ENCODE measurements at places on chromosomes 1 and 21.

DNA sequence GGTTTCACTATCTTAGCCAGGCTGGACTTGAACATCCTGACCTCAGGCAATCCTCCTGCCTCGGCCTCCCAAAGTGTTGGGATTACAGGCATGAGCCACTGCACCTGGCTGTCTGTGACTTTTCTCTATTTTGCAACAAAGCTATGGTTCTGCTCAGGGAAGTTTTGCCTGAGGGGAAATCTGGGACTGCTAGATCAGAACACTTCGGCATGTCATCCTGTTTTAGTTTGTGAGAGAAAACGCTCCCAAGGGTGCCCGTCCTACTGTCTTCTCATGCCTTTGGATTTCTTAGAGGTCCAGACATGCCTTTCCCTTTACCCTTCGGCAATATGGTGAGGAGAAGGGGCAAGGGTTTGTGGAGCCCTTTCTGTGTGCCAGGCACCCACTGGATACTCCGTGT is 5.6 kb upstream of the CORT start:
- DNase-seq, result no peak

DNA sequence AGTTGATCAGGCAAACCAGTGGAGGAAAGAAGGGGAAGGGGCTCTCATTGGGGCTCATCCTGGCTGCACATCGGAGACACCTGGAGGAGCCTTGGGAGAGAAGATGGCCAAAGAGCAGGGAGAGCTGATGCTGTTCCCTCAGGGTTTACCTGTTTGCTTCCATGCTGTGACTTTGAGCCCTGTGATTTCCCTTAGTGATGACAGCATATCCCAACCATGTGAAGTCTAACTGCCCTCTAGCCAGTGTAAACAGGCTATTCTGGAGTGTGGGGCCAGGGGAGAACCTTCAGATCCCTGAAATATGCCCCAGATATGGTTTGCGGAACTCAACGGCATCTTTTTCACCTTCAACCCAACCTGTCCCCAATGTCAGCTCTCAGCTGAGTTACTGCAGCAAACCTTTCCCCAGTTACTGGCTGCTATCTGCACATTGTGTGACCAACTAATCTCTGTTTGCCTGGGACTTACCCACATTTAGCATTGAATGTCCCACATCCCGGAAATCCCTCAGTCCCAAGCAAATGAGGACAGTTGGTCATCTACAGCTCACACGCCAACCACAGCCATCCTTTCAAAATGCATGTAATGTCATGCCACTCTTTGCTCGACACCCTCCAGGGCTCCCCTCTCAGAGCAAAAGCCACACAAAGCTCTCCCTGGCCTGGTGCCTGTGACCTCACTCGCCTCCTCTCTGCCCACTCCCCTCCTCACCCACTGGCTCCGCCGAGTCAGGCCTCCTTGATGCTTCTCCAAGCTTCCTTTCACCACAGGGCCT is 242.3 kb downstream of the KCNJ6 start:
- DNase-seq, result no peak

DNA sequence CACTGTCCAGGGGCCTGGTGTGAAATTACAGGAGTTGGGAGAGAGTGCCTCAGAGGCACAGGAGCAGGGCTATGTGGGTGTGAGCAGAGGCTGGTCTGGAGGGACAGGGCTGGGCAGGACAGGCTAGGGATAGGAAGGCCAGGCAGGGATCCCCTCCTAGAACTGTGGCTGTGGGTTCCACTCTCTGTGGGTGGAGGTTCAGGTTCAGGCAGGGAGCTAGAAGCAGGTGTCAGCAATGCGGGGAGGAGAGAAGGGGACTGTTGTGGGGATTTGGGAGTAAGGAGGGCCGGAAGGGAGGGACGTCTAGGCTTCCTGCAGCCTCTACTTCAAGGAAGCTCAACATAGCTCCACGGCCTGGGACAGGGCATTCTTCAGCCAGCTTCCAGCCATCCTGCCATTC is 8.3 kb upstream of the GPR61 start:
- no peak for DNase-seq

- DNase-seq, result no peak
Observed at GRCh38 chr1:38173848-38174247, 127.3 kb upstream of the POU3F1 start.

DNA sequence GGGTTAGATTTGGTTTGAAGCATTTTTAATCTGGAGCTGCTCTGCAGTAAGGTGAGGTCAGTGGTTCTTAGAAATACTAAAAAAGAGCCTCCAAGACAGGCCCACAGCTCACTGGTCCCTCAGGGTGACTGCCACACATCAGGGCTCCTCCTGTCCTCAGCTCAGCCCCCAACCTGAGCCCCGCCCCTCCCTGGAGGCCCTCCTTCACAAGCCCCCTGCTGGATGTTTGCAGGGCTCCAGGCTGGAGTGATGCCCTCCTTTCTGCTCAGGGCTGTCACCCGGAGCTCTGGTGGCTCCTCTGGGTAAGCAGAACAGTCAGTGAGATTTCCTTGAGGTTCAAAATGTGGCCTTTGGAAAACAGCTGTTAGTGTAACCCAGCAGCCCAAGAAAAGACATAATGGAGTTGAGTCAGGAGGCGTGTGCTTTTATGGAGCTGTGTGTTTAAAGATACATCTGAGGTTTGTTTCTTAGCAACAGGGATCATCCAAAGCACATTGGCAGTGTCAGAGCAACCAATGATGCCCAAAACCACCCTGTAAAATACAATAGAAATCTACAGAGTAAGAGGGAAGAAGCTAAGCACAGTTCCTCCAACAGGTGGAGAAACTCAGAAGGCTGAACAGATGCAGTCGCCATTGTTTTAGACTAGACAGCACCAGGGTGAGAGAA is 21.4 kb downstream of the STUM start:
- DNase-seq, result no peak

GRCh38 chr1:61641578-61642336 is 83.2 kb downstream of the TM2D1 start:
- DNase-seq, result peak; percentile 10

DNA sequence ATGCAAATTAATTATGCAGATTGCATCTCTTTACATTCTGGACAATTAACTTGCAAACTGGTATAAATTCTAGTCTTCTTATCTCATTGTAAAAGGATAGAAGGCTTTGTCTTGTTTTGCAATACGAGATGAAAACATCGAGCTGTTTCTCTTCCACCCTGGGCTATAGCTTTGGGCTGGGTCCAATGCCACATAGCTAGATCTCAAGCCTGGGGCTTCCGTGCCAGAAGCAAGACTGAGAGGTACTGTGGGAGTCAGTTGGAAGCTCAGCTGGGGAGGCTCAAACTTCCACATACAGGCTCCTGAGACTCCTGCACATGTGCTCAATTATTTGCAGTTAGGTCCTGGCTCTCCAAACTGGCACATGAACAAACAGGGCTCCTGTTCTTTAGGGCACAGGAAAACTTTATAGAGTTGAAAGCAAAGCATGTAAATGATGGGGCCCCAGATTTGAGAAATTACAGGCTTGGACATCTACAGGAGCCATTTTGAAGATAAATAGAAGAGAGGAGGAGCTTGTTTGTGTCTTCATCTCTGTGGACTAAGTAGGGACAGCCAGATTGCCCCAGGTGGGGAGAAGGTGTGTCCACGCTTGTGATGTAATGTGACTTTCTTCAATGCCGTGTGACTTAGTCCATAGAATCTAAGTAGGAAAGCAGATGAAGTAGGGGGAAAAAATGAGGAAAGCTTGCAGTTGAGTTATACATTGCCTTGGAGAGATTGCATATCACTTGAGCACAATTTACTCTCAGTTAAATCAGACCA is 65.9 kb upstream of the SIPA1L2 start:
- no peak for DNase-seq

GRCh38 chr1:211566431-211567025 is 12.4 kb downstream of the SLC30A1 start:
- DNase-seq, result no peak

GRCh38 chr1:83787246-83787998 is 211.5 kb downstream of the TTLL7 start:
- no peak for DNase-seq

DNA sequence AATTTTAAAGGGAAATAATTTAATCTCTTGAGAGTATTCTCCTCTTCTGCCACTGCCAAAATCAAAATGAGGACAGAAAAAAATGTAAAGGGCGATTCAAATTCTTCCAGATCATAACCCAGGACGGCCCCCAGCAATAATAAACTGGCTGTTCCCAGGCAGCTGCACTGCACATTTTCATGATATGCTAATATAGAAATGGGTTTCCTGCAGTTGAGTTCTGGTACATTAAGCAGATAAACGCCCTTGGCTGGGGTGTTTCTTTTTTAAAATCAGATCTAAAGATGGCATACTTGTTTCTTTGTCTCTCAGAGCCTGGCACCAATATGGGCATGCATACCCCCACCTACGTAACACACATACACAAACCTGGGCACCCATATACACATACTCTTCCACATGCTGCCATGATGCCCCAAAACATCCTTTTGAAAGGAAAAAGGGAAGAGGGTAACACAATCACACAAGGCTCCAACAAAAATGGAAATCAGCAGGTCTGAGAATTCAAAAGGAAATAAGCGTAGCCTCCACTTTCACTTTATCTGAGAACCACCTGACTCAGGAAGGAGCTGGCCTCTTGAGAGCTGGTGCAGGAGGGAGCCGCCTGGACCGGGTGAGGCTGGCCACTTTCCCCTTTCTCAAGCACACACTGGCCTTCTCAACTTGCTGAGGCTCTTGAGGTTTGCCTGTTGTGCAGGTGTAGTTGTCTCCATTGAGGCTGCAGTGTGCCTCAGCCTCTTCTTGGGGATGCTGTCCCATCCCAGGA is 653.4 kb downstream of the KIF26B start:
- no peak for DNase-seq

GRCh38 chr1:115643666-115644065 is 1.9 kb downstream of the VANGL1 start:
- DNase-seq, result no peak

DNA sequence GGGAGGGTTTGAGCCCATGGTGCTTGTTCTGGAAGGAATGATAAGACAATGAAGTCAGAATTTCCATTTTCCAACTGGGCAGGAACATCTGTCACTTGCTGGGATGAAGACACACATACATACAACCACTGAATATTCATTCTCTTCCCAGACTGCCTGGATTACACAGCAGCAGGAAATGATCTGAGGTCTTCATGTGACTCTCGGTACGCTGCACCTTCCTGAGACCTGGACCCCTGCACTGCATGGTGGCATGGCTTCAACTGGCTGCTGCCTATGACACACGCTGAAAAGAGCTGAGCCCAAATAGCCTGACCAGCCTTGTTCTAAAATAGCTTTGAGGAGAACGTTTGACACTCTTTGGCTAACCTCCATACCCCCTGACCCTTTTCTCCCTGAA is 150.6 kb downstream of the GABPA start:
- DNase-seq, result no peak

DNA sequence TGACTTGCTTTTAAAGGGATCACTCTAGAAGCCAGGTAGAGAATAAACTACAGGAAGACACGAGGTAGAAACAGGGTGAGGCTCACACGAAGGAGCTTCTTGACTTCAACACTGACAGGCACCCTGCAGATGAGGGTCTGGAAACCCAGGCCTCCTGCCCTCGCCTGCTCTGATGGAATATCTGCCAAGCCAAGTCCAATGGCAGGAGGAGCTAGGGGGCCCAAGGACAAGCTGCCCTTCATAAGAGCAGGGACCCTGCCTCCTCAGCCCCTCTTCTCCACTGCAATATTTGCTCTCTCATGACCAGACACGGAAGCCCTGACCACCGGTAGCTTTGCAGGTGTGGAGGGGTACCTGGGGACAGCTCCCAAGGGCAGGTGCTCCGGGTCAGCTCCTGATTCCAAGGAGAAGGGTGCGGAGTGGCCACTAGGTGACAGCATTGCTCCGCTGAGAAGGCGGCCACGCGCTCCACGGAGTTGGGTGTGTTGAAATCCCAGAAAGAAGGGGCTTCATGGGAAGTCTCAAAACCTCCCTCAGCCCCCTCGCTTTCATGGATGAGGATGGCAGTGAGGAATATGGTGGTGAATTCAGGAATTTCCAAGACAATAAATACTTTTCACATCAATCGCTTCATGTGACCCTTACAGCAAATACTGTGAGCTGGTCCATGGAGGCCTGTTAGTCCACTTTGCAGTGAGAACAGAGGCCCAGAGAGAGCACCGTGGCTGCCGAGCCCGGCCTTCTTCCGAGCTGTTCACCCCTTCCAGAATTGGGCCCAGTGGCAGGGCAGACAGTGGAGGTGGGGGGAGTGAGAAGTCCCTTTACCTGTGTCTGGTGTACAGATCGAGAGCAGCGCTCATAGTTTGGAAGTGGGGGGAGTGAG is 33.2 kb upstream of the PAX7 start:
- peak; percentile 24 for DNase-seq

- DNase-seq, result no peak
Observed at GRCh38 chr1:202616355-202616915, 93.8 kb downstream of the SYT2 start.

DNA sequence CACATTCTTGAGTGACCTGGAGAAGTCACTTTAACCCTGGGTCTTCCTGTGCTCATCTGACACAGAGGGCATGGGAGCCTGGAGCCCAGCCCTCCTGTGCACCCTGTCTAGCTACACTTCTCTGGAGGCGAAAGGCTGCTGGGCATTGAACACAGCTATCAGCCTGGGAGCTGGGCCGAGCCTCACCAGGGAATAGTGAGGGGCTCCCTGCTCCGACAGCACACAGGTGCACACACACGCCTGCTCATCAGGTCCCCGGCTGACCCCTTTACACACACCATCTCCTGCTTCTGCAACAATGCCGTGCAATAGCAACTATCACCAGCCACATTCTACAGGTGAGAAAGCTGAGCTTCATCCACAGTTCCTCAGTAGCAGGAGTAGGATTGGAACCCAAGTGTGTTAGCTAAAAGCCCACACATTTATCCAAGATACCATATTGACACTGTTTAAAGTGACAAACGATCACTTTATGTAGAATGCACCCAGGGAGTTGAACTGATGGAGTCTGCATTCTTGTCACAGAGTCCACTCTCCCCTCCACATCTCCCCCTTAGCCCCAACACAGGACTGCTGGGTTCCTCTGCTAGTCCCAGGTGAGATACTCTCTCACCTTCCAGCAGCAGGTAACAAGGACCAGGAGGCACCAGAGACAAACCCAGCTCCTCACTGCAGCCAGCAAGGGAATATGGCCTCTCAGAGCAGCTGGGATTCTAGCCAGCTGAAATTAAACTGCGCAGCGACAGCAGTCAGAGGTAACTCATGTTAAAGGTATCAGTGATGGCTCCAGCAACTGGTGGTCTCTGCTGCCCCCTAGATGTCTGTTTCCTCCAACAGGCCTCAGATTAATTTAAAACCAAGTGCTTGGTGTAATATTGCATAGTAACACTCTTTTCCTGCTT is 18.3 kb upstream of the CAPN8 start:
- peak; percentile 11 for DNase-seq

GRCh38 chr1:162240577-162240976 is 136.1 kb downstream of the SPATA46 start:
- no peak for DNase-seq

GRCh38 chr1:27496604-27497155 is 6.7 kb upstream of the WASF2 start:
- DNase-seq, result no peak

- no peak for DNase-seq
Observed at GRCh38 chr1:109821221-109821669, 57.5 kb upstream of the EPS8L3 start.
